ENCODE measurements at places on chromosomes 7 and 10.

DNA sequence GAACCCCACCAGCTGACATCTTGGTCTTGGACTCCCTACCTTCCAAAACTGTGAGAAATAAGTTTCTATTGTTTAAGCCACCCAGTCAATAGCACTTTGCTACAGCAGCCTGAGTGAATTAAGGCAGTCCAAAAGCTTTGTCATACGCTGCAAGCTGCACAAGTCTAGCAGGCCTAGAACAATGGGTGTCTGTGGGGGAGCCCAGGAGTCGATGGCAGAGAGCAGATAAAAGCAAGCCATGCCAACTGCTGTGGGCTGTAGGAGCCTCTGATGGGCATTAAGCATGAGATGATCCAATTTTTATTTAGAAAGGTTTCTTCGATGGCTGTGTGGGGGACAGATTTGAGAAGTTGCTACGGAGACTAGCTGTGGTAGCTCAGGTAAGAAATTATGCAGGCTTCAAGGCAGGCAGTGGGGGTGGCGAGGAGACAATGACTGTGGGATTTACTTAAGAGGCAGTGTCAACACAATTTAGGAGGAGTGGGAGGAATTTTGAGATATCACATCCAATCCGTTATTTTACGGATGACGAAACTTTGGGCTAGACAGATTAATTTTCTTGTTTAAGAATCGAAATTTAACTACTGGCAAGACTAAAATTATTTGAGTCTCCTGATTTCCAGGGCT lies 110.4 kb downstream of the NRCAM start:
- no peak for DNase-seq

DNA sequence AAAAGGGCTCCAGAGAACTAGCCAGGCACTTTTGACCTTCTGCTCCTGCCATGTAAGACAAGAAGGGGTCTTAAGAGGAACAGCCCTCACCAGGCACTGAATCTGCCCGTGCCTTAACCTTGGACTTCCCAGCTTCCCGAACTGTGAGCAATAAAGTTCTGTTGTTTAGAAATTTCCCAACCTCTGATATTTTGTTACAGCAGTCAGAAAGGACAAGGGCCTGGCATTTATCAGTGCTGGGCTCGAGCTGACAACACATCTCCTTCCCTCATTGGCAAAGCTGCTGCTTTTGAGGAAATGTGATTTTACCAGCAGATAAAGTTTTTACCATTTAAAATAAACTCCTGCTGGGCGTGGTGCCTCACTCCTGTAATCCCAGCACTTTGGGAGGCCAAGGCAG lies 103.5 kb downstream of the GPR26 start:
- no peak for DNase-seq

DNA sequence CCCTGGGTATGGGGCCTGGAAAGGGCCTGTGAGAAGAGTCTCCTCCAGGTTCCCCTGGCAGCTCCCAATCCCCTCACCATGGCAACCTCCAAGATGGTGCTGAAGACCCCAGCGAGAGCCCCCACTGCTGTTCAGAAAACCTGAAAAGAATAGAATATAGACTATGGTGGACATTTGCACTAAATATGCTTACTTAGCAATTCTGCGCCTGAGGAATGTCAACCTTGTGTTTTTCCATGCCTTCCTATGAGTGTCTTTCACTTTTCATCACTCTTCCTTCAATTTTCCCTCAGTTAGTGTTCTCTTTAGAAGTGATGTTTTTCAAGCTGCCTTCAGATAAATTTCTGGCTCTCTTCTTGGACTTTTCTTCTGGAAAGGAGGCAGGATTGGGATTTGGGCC lies 589.2 kb downstream of the LRMDA start:
- DNase-seq: no peak

DNA sequence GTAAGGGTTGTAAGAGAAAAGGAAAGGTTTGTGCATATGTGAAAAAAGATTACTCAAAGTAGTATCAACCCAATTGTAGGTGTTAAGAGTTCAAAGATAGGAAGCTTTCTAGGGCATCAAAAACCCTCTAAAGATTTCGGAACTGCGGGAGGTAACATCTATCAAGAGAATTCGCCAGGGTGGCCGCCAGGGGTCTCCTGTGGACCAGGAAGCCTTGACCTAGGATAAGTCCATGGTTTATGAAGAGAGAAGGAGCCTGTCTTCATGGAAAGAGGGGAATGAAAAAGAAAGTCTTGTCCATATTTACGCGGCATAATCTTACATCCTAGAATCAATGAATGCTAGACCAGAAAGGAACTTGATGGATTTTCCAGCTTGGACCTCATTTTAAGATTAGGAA lies 140.7 kb upstream of the CALCR start:
- DNase-seq: no peak

DNA sequence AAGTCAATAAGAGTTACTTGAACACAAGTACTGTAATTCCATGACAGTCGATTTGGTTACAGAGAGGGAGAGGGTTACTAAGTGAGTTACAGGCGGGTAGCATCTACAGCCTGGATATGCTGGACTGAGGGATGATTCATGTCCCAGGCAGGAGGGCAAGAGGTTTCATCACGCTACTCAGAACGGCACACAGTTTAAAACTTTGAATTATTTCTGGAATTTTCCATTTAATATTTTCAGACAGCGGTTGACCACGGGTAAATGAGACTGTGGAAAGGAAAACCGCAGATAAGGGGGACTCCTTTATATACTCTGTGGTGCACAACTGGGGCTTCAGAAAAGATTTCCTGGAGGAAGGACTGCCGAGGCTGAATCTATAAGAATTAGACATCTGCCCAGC lies 25.7 kb upstream of the LRRC4 start:
- no peak for DNase-seq

GRCh38 chr10:131266936-131267813 lies 44.3 kb downstream of the TCERG1L start:
- no peak for DNase-seq

- DNase-seq: no peak
Observed at GRCh38 chr10:8033812-8034465, 20.5 kb upstream of the GATA3 start.

GRCh38 chr10:121481180-121481579 lies 117.1 kb downstream of the FGFR2 start:
- no peak for DNase-seq

- no peak for DNase-seq
Observed at GRCh38 chr10:97763411-97763810, 8.4 kb downstream of the SFRP5 start.

DNA sequence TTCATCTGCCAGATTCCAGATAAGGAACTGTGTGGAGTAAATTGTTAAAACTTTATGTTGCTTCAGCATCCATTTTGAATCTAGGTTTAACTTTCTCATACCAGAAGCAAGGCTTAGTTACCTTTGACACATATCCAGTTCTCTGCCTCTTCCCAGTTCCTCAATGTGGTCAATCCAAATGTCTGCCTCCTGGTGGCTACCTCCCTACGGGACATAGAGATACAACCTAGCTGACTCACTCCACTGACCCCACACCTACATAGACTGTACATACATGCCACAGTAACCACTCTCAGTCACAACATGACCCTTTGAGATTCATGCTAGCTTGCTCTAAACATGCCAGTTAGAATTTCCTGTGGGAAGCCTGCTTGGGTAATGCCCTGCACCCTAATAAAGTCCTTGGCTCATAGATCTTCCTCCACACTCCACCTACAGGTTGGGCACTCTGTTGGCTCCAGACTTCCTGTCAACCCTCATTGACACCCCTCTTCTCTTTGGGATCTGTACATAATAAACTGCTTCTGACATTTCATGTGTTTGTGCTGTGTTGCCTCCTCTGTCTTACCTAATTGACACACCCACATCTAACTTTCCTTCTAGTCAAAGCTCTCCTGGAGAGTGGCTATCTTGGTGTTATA lies 278.1 kb downstream of the HTR7 start:
- DNase-seq: no peak

DNA sequence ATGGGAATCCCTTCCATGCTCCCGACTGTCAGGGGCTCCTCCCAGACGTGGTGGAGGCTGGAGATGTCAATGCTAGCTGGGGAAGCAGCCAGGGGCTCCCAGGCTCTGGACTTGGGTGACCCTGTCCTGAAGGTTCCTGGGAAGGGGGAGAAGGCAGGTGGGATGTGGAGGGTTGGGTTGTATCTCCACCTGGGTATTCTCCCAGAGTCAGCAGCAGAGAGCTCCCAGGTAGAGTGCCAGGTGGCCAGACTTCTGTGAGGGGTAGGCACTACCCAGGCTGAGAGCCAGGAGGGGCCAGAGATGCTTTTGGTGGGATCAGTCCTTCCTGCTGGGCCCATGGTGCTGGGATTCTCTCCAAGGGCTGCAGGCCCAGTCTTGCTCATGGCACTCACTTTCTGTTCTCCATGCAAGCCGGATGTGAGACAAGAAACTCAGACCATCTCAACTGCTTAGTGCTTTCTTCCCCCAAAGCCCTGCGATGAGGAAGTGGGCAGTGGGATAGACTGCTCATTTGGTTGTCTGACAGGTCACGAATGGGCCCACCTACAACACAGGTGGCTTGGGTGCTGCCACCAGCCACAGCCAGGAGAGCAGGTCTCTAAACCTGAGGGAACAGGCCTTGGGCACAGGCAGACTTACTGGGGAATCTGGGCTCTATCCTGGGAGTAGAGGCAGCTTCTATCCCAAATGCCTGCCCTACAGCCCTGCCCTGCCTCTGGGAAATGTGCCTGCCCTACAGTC lies 52.5 kb upstream of the CAMK2B start:
- DNase-seq: no peak

GRCh38 chr10:122637376-122637775 lies 62.3 kb downstream of the C10orf120 start:
- DNase-seq: no peak

DNA sequence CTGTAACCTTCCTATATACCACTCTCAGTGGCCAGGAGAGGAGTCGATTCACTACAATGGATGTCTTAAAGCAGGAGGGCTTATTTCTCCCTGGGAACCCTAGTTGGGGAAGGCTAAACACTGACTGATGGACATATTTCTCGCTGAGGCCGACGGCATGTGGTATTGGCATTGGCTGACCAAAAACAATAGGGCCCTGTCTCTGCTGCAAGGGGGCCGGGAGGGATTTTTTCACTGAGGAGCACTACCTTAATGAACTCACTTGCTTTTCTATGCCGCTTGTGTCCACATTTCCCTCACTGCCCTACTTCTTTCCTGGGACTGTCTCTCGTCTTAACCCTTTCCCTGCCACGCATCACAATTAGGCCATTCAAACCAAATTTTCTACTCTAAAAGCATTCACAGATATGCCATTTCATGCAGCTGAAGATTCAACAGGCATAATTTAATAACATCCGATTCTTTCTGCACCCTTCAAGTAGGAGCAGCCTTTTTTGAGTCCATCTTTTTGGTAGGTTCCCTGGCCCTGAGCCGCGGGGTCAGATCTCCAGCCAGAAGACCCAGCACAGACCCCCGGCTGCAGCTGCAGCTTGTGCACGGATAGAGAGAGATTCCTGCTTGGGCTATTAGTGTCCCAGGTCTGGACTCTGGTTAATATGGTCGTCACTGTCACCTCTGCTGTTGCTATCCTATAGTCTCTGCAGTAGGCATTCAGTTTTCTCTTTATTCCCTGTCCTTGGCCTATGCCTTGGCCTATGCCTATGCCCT lies 118.7 kb downstream of the HIPK2 start:
- DNase-seq: no peak

- no peak for DNase-seq
Observed at GRCh38 chr7:20791538-20792434, 5.1 kb upstream of the SP8 start.

GRCh38 chr7:30616318-30616717 lies 21.6 kb downstream of the GARS1 start:
- no peak for DNase-seq

- no peak for DNase-seq
Observed at GRCh38 chr7:55173671-55174070, 154.9 kb downstream of the EGFR start.

GRCh38 chr7:153518201-153518984 lies 533.8 kb upstream of the DPP6 start:
- no peak for DNase-seq

- DNase-seq: no peak
Observed at GRCh38 chr7:44385434-44386138, 60.2 kb upstream of the CAMK2B start.

DNA sequence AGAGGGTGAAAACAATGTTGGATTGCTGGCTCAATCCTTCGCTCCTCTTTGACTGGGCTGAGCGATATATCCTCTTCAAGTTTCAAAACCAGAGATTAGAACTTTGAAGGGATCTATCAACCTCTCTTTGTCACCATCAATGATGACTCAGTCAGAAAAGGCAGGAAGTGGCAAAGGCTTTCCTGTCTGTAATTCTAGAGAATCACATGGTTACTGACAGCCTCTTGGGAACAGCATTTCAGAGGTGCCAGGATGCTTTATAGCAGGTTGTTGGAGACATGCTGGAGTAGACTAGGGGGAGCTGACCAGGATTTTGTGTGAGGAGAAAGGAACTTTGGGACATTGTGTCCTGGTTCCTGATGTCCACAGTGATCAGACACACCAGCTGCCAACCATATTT lies 81.3 kb downstream of the PRKCQ start:
- DNase-seq: no peak

DNA sequence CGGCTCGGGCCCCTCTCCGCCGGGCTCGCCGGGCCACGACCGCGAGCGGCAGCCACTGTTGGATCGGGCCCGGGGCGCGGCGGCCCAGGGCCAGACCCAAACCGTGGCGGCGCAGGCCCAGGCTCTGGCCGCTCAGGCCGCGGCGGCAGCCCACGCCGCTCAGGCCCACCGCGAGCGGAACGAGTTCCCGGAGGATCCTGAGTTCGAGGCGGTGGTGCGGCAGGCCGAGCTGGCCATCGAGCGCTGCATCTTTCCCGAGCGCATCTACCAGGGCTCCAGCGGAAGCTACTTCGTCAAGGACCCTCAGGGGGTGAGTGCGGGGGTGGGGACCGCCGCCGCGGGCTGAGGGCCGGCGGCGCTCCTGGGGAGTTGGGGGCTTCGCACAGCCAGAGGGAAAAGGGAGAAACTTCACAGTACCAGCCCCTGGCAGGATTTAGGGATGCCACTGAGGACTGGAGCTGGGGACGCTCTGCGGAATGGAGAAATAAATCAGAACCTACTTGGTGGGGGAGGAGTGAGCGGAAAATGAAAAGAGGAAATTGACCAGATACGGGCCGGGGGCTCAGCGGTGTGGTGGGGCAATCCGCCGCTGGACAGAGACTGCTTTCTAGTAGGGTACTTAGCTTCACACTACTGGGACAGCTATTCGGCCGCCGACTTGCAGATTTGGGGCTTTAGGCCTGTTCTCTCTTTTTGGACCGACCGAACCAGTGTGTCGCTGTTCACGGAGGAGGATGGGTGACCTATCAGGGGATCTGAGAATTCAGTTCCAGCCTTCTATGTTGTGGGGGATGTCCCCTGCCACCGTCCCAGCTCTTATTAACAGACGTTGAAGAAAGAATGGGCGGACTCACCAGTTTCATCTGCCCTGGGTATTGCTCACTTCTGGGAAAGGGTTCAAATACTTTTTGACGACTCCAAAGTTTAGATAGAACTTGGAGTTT lies 669 bp downstream of the PI4K2A start:
- no peak for DNase-seq

- no peak for DNase-seq
Observed at GRCh38 chr7:99194301-99194700, 13.6 kb downstream of the KPNA7 start.

GRCh38 chr7:119935418-119936025 lies 337.5 kb upstream of the KCND2 start:
- DNase-seq: no peak

GRCh38 chr10:133336577-133337369 lies at the start of gene CALY:
CALY (minus strand) TSS chr10:133336896; CDS start chr10:133328989, 7,907 bp downstream.
- DNase-seq: peak; percentile 55

Data from stimulated activated CD8-positive, alpha-beta memory T cell treated with anti-CD3 and anti-CD28 coated beads, Interleukin-7, amount 100 ng/mL, for 4 hours (primary cell).